D721Med (cell line): ENCODE measurements at places on chromosomes 4 and X.

GRCh38 chrX:96889726-96890125 is 6.0 kb downstream of the RPA4 start:
- DNase-seq, result no peak

DNA sequence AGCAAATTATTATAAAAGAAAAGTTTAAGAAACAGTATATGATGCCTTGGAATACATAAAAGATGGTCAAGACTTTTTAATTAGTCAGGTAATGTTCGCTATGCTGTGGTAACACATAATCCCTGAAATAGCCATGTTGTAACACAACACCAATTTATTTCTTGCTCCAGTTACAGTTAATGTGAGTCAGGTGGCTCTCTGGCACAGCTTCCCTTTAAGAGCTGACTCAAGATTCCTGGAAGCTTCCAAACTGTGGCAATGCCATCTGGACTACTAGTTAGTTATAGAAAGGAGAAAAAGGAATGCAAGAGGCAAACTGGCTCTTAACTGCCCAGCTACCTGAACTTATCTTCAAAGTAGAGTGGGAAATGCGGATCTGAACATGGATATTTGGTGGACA is 210.5 kb downstream of the CHM start:
- DNase-seq, result no peak

GRCh38 chr4:69849969-69850368 is 10.0 kb downstream of the SULT1E1 start:
- no peak for DNase-seq

GRCh38 chr4:170589597-170590191 is 499.9 kb upstream of the AADAT start:
- DNase-seq, result no peak

- no peak for DNase-seq
Observed at GRCh38 chr4:40991908-40992307, 222.4 kb downstream of the APBB2 start.

- no peak for DNase-seq
Observed at GRCh38 chr4:21989351-21989750, 40.8 kb upstream of the KCNIP4 start.

GRCh38 chr4:16745887-16746286 is 152.6 kb downstream of the LDB2 start:
- DNase-seq, result no peak

GRCh38 chr4:1241466-1241935 is 7.4 kb downstream of the CTBP1 start:
- no peak for DNase-seq

DNA sequence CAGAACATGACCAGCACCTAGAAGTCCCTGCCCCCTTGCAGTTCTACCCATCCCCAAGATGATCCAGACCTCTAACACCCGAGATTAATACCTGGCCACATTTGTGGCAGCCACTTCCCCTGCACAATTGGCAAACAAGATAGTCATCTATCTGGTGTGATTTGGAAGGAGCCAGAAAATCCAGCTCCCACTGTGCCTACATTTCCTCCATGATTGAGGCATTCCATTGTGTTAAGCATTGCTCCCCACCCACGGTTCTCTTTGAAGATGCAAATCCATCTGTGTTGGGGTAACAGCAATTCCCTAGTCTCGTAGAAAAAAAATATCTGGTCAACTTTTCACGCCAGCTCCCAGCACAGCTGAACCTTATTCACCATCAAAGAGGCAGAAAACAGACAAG is 405.0 kb downstream of the BCOR start:
- no peak for DNase-seq

DNA sequence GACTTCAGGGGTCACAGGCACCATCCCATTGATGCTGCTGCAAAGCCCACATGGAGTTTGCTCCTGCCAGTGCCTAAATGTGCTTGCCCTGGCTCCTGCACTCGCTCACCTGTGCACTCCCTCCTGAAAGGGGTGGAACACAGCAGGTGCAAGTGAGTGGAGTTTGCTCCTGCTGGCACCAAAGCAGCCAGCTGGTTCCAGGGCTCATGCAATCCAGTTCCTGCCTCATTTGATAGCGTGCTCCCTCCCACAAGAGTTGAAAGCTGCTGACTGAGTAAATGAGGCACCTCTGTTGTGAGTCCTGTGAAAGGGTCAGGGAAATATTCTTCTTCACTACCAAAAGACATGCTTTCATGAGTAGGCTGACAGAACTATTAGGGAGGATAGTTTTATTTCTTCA is 30.5 kb downstream of the CXCL8 start:
- DNase-seq, result no peak

GRCh38 chr4:185335579-185335978 is 60.1 kb downstream of the LRP2BP start:
- no peak for DNase-seq

- DNase-seq, result no peak
Observed at GRCh38 chr4:610411-611261, 14.7 kb upstream of the PDE6B start.

DNA sequence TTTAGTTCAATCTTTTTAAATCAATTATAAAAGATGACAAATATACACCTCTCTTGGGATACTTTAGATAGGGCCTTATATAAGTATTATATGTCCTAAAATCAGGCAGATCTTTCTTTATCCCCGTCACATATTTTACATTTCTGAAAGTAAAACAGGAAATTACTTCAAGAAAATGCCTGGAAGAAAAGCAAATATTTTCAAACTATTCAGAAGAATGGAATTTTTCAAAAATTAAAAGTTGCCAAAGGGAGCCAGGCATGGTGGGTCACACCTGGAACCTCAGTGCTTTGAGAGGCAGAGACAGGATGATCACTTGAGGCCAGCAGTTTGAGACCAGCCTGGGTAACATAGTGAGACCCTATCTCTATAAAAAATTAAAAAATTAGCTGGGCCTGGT is 34.4 kb downstream of the MGARP start:
- DNase-seq, result no peak

DNA sequence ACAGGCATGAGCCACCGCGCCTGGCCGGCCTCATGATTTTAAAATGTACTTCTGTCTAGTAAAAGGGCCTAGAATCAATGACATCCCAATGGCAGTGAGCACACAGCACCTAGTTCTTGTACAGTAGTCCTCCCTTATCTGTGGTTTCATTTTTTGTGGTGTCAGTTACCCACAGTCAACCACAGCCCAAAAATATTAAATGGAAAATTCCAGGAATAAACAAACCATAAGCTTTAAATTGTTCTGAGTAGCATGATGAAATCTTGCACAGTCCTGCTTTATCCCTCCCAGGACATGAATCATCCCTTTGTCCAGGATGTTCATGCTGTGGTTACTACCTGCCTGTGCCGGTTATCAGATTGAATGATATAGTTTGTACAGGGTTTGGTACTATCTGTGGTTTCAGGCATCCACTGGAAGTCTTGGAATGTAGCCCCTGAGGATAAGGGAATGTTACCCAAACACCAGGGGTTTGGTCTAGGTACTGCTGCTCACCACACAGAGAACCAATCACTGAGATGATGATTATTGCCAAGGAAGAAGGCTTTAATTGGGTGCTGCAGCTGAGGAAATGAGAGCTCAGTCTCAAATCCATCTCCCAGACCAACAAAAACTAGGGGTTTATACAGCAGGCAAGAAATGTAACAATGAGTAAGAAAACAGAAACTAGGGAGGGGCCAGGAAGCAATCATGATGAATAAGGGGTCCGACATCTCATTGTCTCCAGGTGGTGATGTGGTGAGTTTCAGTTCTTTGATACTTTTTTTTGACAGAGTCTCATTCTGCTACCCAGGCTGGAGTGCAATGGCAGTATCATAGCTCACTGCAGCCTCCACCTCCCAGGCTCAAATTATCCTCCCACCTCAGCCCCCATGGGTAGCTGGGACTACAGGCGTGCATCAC is 16.2 kb upstream of the FHL1 start:
- no peak for DNase-seq

GRCh38 chr4:13642170-13642950 is 14.8 kb upstream of the BOD1L1 start:
- DNase-seq, result no peak

GRCh38 chr4:109296527-109296926 is 5.9 kb downstream of the COL25A1 start:
- no peak for DNase-seq

DNA sequence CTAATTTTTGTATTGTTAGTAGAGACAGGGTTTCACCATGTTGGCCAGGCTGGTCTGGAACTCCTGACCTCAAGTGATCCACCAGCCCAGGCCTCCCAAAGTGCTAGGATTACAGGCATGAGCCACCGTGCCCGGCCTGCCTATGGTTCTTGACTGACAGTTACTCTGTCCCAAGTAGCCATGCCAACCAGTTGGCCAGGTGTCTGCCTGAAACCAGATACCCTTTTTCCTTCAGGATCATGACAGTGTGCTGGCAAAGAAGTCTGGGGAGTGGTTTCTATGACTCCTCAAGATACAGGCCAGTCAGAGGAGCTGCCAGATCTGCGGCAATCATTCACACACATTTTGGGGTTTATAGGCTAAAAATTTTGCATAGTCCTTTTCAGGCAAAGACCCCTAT is 1.7 kb upstream of the LAS1L start:
- no peak for DNase-seq

DNA sequence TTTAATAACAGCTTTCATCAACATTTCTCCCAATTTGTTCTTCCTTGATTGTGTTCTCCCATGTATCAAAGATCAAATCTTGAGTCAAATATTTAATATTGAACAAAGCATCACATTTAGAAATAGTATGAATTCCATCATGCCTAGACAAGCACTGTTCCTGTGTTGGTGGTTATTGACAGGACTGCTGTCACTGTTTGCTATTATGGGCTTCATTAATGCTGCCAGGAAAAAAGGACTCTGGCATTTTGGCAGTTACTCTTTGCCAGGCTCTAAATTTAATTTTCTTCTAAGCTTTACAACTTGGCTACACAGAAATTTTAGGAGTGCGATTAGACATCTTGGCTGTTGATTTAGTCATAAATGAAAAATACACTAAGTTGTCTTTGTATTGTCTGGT is 295.9 kb upstream of the NRK start:
- no peak for DNase-seq

- no peak for DNase-seq
Observed at GRCh38 chr4:123741906-123742305, 345.3 kb downstream of the SPRY1 start.

DNA sequence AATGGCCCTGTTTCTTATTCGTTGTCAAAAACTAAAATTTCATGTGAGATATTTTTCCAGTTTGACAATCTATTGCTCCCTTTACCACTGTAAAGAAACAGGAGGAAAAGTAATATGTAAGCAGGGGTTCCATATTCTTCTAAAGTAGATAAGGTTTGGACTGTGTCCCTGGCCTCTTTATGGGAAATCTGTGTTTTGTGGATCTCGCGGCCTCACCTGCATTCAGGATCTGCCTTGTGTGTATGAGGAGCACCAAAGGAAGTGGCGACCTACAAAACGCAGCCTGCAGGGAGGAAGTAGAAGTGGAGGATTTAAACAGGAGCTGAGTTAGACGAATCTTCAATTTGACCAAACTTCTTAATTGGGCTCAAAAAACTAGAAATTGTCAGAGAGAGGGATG is 67.0 kb downstream of the RASGEF1B start:
- DNase-seq, result no peak

GRCh38 chr4:110091434-110092140 is 106.8 kb downstream of the ELOVL6 start:
- DNase-seq, result no peak

GRCh38 chrX:132119283-132119682 is 8.5 kb downstream of the FRMD7 start:
- DNase-seq, result no peak

DNA sequence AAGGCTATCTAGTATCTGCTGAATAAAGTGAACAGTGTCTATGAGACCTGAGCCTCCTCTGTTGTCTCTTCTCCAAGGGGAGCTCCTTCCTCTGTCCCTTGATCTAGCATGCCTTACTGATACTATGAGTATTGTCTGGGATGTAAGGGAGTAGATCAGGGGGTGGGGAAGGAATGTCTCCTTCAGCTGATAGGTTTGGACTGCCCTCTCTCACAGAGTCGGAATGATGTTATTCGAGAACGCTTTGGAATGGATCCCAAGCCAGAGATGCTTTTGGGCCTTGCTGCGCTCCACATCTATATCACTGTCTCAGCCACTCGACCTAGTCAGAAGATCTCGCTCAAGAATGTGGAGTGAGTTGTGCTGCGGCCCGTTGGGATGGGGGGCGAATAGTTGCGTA is 68.3 kb upstream of the PRPS1 start:
- no peak for DNase-seq

DNA sequence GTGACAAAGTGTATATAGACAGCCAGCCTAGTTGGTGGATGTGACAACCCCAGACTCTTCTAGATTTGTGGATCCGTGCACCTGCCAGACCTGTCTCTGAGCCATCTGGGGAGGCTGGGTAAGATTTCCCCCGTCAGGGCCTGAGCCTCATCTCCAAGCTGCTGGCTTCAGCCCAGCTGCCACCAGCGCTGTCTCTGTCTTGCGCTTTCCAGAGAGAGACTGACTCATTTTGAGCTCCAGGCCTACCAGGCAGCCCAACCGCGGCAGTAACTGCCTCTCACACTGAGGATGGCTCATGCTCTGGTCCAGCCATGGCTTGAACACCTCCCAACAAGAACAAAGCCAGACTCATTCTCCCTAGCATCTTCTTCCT is 26.4 kb downstream of the NOP14 start:
- DNase-seq, result no peak

GRCh38 chr4:123786920-123787319 is 390.3 kb downstream of the SPRY1 start:
- DNase-seq, result no peak

- no peak for DNase-seq
Observed at GRCh38 chrX:153902385-153902784, 2.1 kb upstream of the AVPR2 start.

- no peak for DNase-seq
Observed at GRCh38 chr4:20829617-20830357, 129.5 kb downstream of the PACRGL start.

- DNase-seq, result no peak
Observed at GRCh38 chr4:78667325-78667724, 108.8 kb upstream of the BMP2K start.

GRCh38 chr4:55087913-55088260 is 37.5 kb downstream of the KDR start:
- DNase-seq, result no peak

DNA sequence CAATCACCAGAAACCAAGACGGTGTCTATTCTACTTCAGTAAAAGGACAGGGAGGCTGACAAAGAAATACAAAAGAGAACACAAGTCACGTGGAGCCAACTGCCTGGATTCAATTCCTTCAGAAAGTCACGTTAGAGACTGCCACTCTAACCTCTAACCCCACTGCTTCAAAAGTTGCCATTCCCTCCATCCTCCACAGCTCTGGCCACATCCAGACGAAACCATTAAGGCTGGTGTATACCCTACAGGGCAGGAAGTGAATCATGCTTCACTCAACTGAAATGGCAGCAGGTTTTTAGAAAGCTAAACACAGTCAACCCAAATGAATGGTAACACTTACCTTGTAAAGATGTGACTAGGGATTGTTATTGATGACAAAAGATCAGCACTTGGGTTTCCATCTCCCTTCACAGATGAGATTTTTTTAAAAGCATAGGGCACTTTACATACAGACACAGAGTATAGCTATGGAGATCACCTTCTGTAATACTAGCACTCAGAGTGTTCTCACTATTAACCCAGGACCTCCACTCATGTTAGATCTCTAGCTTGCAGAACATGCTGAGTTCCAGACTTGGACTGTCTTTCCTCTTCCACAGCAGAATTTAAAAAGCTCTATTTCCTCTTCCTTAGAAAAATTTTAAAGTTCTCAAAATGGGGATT is 37.4 kb downstream of the MAML3 start:
- DNase-seq, result no peak
